ENCODE measurements at places on chromosomes 16 and 17.

DNA sequence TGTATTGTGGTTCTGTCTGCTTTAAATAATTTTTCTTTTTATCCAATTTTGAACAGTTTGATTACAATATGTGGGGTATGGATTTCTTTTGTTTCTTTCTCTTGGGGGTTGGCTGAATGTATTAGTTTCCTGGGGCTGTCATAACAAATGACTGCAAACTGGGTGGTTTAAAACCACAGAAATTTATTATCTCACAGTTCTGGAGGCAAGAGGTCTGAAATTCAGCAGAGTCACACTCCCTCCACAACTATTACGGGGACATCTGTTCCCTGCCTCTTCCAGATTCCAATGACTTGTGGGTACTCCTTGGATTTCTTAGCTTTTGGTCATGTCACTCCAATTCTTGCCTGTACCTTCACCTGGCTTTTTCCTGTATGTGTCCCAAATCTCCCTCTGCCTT lies 23.7 kb downstream of the COX11 start:
- DNase-seq = peak; percentile 36

DNA sequence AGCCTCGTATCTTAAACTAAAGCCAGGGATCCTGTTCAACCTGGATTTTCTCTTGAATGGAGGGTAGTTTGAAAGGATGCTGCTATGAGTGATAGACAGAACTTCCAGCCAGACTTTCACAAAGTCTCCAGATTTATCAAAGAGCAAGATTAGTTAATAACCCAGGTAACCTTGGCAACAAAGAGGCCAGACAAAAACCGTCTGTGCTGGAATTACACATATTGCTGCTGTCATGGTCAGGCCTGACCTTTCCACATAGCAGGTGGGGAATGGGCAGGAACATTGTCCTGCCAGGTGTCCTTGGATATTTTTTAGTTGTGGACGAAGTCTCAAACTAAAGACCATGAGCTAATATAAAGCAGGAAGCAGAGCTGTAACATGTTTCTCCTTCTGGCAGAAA lies 52.5 kb downstream of the HLF start:
- DNase-seq = no peak

DNA sequence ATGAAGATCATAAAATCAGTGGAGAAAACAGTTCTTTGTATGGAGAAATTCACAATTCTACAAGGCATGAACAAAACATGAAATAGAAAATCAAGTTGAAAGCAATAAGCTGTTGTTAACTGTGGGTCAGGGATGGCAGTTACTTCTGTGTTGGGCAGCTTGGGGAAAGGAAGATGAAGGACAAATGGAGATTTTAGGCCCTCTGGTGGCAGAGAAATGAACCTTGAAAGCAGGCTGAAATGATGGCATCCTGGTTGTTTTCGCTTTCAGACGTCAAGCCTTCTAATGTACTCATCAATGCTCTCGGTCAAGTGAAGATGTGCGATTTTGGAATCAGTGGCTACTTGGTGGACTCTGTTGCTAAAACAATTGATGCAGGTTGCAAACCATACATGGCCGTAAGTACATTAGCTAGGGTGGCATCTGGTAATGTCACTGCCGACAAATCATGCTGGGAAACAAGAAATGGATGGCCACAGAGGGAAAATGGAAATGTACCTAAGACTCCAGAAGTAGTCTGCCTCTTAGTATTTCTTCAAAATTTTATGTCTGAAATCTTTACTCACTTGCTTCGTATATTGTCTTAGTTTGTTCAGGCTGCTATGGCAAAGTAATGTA lies 108.9 kb downstream of the MAP2K6 start:
- peak; percentile 27 for DNase-seq

DNA sequence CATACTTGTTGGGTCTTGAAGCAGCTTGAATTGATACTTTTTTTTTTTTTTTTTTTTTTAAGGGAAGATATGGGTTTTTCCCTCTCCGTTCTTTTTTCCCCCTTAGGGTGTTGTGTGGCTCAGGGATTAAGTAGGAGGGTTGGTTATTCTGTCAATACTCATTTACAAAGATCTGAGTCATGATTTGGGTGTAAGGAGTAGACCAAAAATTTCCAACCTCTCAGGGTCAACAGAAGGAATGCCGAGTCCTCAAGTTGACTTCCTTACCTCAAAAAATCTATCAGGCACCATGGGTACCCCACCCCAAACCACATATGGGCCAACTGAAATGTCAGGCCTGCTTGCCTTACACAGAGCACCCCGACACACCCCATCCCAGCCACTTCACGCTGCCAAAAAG lies 230.5 kb downstream of the CCDC182 start:
- no peak for DNase-seq

DNA sequence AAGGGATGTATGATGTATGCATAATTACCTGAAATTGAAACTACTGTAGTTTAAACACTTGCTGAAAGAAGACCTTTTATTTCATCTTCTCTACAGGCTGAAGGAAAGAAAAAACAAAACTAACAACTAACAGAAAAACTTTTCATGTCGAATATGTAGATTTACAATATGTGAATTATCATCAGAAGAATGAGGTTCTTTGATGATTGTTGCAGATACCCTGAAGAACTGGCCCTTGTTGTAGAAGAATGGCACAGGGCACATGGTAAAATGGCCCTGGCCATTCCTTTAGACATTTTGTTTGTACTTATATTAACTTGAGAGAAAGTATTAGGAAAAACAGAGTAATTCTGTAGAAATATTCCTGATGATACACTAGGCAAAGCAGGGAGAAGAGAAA lies 443.8 kb downstream of the MAF start:
- no peak for DNase-seq

- DNase-seq = no peak
These were observed 134.4 kb downstream of the MAF start for GRCh38 chr16:79466111-79466510.

GRCh38 chr16:529012-529575 lies 1.6 kb downstream of the CAPN15 start:
- no peak for DNase-seq

DNA sequence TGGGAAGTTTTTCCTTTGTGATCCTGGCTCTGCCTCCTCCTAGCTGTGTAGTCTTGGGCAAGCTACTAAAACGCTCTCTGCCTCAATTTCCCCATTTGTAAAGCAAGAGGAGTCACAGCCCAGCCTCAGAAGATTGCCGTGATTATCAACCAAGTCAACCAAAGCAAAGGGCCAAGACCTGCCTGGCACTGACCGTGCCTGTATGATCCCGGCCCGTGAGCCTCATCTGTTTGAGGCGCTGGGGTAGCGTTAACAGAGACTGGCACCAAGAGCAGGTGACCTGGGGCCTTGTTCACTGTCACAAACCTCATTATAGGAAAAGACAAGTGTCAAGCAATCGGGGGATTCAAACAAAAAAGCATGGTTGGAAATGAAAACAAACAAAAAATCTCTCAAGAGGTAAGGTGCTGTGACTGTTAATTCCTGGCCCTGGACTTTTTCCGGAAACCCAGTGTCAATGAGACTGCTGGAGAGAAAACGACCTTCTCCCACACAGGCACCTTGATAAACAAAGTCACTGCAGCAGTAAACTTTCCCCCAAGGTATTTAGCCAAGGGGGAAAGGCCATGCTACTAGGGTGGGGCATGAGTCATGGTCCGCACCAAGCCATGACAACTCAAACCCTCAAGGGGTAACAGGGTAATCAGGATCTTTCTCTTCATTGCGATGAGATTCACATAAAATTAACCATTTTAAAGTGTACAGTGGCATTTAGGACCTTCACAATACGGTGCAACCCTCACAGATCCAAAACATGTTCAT lies 5.4 kb downstream of the MEAK7 start:
- no peak for DNase-seq

GRCh38 chr17:83190004-83190385 lies 110.6 kb downstream of the METRNL start:
- no peak for DNase-seq

GRCh38 chr17:17205368-17206123 lies 587 bp downstream of the PLD6 start:
- DNase-seq = no peak

DNA sequence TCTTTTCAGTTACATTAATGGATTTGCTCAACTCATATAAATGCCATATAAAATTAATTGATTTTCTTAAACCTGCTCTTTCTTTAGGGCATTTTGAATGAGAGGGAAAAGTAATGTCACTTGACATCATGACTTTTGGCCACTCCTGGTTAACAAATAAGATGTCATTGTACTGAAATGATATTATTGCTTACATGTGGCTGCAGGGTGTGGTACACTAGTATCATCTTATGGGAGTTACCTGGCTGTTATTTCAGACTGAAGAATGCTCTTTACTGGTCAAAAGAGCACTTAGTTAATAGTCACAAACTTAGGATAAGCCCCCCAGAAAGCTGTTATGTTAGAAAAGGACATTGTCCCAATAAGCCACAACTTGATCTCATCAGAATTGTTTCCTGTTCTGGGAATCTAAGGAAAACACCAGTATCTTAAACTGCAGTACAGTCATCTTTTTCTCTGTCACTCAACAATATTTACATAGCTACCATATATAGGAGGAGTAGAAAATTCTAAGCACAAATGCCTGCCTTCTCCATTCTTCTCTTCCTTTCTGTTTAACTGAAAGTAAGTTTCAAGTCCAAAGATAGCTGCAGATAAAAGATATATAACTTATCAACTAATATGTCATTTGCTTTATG lies 53.9 kb upstream of the MRC2 start:
- DNase-seq = no peak

GRCh38 chr16:1335996-1336395 lies 2.6 kb downstream of the BAIAP3 start:
- no peak for DNase-seq

DNA sequence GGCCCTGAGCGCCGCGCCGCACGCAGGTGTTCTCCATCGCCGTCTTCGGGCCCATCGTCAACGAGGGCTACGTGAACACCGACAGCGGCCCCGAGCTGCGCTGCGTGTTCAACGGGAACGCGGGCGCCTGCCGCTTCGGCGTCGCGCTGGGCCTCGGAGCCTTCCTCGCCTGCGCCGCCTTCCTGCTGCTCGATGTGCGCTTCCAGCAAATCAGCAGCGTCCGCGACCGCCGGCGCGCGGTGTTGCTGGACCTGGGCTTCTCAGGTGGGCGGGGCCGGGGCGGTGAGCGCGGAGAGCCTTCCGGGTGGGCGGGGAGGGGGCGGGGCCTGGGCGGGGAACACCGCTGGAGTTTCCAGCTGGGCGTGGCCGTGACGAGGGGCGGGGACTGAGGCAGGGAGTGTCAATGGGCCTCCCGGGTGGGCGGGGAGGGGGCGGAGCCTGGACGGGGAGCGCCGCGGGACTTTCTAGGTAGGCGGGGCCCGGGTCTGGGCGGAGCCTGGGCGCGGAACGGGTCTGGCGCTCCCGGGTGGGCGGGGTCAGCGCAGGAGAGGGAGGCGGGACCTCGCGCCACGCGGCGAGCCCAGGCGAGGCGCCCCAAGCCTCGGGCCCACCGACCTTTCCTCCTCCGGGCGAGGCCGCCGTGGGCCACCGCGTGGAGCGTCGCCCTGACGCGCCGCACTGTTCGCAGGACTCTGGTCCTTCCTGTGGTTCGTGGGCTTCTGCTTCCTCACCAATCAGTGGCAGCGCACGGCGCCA lies 2.4 kb downstream of the SYNGR3 start:
- peak; percentile 94 for DNase-seq

DNA sequence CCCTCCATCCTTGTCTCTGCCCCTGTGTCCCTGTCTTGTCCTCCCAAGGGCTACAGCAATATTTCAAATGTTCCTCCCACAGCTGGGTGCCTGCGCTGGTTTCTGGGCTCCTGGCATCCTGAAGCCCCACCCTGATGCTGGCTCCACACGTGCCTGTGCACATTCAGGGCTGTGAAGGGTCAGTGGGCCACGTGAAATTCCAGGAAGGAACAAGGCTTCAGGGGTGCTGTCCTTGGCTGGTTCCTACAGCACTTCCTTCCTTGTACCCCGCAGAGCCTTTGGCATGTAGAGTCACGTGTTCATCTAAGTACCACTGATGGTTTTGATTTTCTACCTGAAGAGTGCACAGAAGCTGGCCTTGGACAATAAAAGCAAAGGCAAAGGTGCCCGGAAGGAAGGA lies 57.7 kb upstream of the NLK start:
- no peak for DNase-seq

- DNase-seq = no peak
These were observed 30.5 kb downstream of the CEP295NL start for GRCh38 chr17:78872486-78872885.

DNA sequence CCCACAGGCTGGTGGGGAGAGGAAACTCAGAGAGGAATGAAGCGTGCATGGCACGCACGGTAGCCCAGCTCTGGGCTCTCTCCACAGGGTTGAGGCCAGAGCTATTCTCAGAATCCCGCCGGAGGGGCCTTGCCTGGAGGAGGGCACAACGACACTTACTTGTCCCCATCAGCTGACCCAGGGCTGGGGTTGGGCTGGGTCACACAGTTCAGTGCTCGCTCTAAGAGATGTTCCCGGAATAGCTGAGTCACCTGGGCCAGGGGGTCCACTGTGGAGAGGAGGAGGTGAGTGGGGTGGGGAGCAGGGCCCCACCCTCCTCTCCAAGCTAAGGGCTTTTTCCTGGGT lies 21.8 kb downstream of the SREBF1 start:
- DNase-seq = no peak

GRCh38 chr16:51151435-51151960 lies 428 bp upstream of the SALL1 start:
- DNase-seq = no peak

All from brain microvascular endothelial cell (primary cell).